AG08395 (cell line): ENCODE measurements at places on chromosomes 1 and 21.

GRCh38 chr1:233245191-233245765 lies 50.2 kb downstream of the PCNX2 start:
- no peak for DNase-seq

DNA sequence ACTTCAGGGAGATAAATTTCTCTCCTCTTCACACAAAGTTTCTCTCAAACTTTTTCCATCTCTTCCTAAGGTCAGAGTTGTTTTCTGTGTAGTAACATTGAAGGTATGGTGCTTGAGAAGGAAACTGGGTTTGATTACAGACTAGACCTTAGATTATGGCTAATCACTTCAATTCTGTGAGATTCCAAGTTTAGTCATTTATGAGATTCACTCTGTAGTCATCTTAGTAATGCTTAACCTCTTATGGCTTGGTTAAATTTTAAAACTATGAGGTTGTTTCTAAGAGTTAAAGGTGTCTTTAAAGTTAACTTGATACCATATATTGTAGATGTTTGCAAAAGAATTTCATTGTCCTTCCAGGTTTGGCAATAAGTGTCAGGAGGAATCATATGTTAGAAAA lies 1092.2 kb downstream of the KCNT2 start:
- no peak for DNase-seq

GRCh38 chr1:201142849-201143725 lies 11.2 kb downstream of the TMEM9 start:
- peak; percentile 50 for DNase-seq

DNA sequence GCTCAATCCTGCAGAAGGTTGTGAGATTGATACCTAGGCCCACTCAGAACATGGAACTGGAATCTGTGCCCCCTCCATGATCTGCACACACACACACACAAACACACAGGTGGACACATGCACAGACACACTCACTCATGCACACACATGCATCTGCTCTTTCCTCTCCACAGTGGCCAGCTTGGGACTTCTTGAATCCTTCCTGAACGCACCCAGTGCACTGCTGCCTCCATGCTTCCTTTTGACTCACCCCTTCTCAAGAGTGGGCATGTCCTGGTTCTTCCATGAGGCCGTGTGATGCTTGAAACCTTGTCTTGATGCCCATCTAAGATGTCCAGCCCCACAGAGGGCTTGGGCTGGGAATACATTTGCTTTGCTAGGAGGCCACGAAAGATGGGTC lies 25.4 kb upstream of the TENT5C start:
- no peak for DNase-seq

DNA sequence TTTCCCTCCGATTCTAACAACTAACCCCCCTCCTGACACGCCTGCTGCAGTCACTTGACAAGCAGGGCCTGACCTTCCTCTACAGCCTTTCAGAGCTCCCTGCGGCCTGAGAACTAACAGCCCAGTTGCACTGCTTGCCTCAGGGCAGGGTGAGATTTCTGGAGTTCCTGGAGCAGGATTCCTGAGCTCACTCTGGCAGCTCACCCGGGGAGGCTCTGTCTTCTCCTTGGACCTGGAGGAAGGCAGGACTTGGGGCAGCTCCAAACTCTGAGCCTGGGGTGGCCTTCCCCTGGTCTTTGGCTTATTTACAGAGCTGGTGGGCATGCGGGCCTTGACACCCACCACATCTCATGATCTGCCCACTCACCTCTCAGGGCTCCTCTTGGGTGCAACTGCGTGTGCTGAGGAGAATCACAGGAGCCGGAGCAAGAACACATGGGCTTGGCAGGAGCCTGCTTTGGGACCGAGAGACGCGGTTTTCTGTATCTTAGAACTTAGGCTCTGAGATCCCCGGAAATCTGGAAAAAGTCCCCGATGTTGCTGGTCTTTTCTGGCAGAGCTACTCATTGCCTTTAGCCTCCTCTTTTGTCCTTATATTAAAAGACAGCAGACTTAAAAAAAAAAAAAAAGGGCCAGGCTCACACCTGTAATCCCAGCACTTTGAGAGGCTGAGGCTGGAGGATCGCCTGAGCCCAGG lies 13.1 kb upstream of the SLC25A34 start:
- no peak for DNase-seq

DNA sequence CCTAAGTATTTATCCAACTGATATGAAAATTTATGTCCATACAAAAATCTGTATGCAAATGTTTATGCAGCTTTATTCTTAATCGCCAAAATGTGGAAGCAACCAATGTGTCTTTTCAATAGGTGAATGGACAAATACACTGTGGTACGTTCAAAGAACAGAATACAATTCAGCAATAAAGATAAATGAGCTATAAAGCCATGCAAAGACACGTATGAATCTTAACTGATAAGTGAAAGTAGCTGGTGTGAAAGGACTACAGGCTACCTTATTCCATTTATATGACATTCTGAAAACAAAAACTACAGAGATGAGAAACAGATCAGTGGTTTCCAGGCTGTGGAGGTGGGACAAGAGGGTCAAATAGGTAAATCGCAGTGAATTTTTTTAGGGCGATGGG lies 419.6 kb upstream of the B3GALT2 start:
- DNase-seq: no peak

DNA sequence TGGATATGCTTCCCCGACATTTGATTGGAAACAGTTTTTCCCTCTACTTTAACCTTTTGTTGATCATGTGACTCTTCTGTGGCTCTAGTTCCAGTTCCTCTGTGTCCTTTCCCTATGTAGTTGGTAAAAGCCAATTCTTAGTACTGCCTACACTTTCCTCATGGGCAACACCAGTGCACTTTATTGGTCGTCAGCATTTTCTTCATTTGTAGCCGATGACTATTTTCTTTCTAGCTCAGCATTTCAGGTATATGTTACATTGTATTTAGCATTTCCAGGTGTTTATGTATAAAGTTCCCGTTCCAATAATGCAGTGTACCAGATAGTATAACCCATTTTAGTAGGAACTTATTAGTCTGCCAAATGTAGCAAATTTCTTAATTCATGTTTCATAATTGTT lies 27.6 kb upstream of the B3GALT2 start:
- no peak for DNase-seq

- no peak for DNase-seq
Measured at GRCh38 chr1:26158908-26159742, at the start of gene FAM110D. TSS of gene FAM110D (plus strand) at chr1:26159079. CDS start at chr1:26161292, 2,213 bp downstream.

GRCh38 chr1:156128654-156129597 lies 14.4 kb downstream of the LMNA start:
- no peak for DNase-seq

DNA sequence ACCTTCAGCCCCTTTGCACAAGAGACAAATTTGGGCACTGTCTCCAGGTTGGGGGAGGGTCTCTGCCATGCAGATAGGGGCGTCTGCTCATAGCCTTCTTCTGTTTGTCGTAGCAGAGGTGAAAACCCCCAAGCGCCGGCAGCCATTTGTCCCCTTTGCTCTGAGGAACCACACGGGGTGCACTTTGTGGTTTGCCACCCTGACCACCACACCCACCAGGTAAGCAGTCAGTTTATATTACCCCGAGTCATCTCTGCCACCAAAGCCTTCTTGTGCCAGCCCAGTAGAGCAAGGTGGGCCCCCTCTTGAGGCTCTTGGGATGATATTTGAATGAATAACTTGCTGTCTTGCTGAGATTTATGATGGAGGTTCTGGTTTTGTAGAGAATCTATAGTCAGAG lies 111.8 kb downstream of the VPS13D start:
- no peak for DNase-seq

GRCh38 chr1:114022877-114023276 lies 43.6 kb downstream of the OLFML3 start:
- DNase-seq: no peak

GRCh38 chr1:155167166-155168104 lies 5.7 kb downstream of the KRTCAP2 start:
- peak; percentile 79 for DNase-seq

DNA sequence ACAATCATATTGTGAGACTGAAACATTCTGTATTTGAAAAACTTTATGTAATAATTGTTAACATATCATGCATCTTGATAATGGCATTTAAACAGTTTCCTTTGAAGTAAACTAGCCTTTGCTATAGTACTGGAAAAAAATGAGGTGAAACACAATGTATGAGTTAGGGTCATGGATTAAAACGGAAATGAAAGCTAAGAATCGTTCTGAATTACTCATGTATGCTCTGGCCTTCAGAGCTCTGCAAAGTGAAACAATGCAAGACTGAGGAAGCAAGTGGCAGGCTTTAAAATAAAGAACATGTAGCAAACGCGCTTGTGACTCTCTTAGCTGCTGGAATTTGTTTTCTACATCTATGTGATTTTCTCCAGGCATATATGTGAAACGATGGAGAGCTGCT lies 317.1 kb downstream of the DPYD start:
- no peak for DNase-seq

GRCh38 chr1:47417170-47418044 lies 1.3 kb downstream of the FOXE3 start:
- DNase-seq: no peak

GRCh38 chr1:77064246-77064645 lies 155.0 kb downstream of the PIGK start:
- DNase-seq: no peak

GRCh38 chr1:221011145-221011544 lies 131.9 kb downstream of the HLX start:
- no peak for DNase-seq

- DNase-seq: peak; percentile 75
Measured at GRCh38 chr21:38241029-38241740, 15.6 kb upstream of the KCNJ15 start.

DNA sequence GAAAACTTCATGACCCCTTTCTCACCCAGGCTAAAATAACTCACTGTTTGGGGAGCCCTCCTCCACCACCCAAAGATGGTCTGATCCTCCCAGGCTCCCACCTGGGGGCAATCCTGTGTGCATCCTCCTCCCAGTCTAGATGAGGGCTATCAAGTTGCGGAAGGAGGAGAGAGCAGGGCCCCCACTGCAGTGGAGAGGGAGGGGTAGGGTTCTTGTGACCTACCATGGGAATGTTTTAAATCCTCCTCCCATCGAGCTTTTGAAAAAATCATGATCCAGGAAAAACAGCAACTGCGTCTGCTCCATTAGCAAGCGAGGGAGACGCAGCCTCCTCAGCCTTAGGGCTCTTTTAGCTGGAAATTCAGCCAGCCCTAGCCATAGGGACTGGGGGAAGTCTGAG lies 80.0 kb downstream of the NAV1 start:
- no peak for DNase-seq

DNA sequence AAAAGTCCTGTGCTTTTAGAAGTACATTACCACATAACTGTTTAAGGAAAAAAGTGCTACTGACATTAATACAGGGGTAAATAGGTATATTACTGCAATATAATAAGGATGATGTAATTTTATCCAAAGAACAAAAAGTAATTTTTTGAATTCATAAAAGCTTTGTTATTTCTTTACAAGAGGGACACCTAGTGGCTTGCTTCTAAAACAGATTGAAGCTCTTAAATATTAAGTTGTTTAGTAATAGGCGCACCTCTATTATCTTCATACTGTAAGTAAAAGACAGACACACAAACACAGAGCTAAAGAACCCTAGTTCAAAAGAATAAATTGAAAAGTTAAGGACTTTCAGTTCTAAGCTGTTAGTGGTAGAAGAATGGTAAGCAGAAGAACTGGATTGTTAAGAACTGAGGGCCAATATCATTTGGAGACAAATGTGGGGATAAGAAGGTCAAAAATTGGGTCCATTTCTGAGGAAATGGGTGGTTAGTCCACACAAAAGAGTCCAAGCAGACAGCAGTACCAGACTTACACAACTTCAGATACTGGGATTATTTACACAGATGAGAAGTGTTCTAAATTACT lies 15.4 kb downstream of the ZNHIT6 start:
- DNase-seq: peak; percentile 41

- DNase-seq: no peak
Measured at GRCh38 chr1:79629414-79629813, 622.9 kb upstream of the ADGRL4 start.

DNA sequence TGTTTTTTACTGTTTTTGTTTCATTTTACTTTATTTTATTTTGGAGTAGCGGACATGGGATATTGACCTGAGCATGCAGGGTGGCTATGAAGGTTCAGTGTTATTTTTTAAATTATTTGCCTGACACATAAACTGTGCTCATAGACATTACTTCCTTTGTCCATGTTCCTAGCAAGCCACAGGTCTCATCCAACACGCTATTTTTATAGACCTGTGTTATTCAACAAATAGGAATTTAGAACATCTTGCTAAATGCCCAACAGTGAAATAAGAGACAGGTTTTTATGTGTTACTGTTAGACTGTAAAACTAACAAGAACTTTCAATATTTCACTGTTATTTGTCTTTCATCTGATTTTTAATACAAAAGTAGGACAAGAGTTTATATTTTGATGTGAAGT lies 756.4 kb downstream of the KCNT2 start:
- DNase-seq: no peak

- no peak for DNase-seq
Measured at GRCh38 chr21:35504951-35505466, 455.9 kb upstream of the RUNX1 start.

- DNase-seq: no peak
Measured at GRCh38 chr1:168734271-168734670, 5.3 kb upstream of the DPT start.

DNA sequence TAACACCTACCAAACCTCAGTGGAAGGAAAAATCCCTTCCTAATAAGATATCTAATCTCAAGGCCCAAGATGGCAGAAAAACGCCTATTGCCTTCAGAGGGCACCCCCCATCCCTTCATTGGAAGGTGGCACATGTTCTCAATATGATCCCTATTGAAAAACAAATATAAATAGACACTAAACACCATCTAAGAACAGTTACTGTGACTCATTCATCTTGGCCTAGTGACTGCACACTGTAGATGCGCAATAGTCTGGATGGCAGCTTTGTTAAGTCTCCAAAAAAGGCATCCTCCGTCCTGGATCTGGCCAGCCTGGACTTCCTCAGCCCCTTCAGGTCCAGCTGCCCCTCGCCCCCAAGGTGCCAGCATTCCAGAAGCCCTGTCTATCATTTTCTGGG lies 121.9 kb downstream of the CAPN8 start:
- DNase-seq: no peak
